Articular chondrocyte of knee joint (primary cell): ENCODE measurements at places on chromosomes 5 and 9. TPM values are rescaled to one million over a fixed set of nuclear protein-coding genes. Genes with fewer than 3 reads are reported as not detected.

Gene SGTB
- 58.7 and 59.2 TPM in 2 replicates for total RNA-seq

Gene FCN2
- not detected in 2 replicates for total RNA-seq

Gene CMYA5
- total RNA-seq = 5.2 and 6.1 TPM in 2 replicates

Gene PCDHB4
- 1.8 and 2.1 TPM in 2 replicates for total RNA-seq

Gene FRRS1L
- total RNA-seq = 1.6 and 4.4 TPM in 2 replicates

Gene ZFP62
- total RNA-seq = 18.0 and 22.4 TPM in 2 replicates

Gene PDZD2
- 0.13 and 0.76 TPM in 2 replicates for total RNA-seq

Gene VCP
- total RNA-seq = 254 and 283 TPM in 2 replicates

Gene QRFP
- total RNA-seq = not detected in 2 replicates

Gene GGTA1
- total RNA-seq = 0.13 and 0.32 TPM in 2 replicates

Gene NOXA1
- 0.39 and 0.65 TPM in 2 replicates for total RNA-seq

Gene RNF180
- total RNA-seq = 5.9 and 6.2 TPM in 2 replicates

Gene C8G
- 0.39 and 0.54 TPM in 2 replicates for total RNA-seq

Gene LIX1
- total RNA-seq = 0.11 TPM in 1 of 2 replicates, not detected in the other

Gene CCDC171
- total RNA-seq = 6.4 and 6.8 TPM in 2 replicates

Gene SPINK7
- not detected in 2 replicates for total RNA-seq

Gene PCDHGA11
- 20.1 and 24.1 TPM in 2 replicates for total RNA-seq

Gene FGF10
- total RNA-seq = 2.2 and 3.5 TPM in 2 replicates

Gene MYORG
- total RNA-seq = 1.6 and 1.7 TPM in 2 replicates

Gene FGFR4
- 0.11 and 0.26 TPM in 2 replicates for total RNA-seq

Gene TLE1
- 18.7 and 20.5 TPM in 2 replicates for total RNA-seq

Gene CCDC152
- total RNA-seq = 0.78 and 1.1 TPM in 2 replicates
